Lung microvascular endothelial cell (primary cell): ENCODE measurements at places on chromosomes 6 and 20. TPM values are rescaled to one million over a fixed set of nuclear protein-coding genes. Genes with fewer than 3 reads are reported as not detected.

Gene SLC22A16
- not detected in 2 replicates for total RNA-seq

Gene MYLK2
- total RNA-seq = 17.3 and 18.5 TPM in 2 replicates

Gene RAET1E
- total RNA-seq = under 0.01 TPM in 1 of 2 replicates, not detected in the other

Gene BHLHE23
- total RNA-seq = not detected in 2 replicates

Gene SLC22A7
- not detected in 2 replicates for total RNA-seq

Gene TSBP1
- total RNA-seq = not detected in 2 replicates

Gene NHLRC1
- 0.65 and 0.99 TPM in 2 replicates for total RNA-seq

Gene PAQR8
- 7.8 and 12.3 TPM in 2 replicates for total RNA-seq

Gene IMPG1
- total RNA-seq = not detected in 2 replicates

Gene PLCB4
- total RNA-seq = 2.2 and 8.9 TPM in 2 replicates

Gene GPX5
- total RNA-seq = not detected in 2 replicates

GRCh38 chr6:108193835-108194234, 28.0 kb downstream of the NR2E1 start:
- no peak for DNase-seq

DNA sequence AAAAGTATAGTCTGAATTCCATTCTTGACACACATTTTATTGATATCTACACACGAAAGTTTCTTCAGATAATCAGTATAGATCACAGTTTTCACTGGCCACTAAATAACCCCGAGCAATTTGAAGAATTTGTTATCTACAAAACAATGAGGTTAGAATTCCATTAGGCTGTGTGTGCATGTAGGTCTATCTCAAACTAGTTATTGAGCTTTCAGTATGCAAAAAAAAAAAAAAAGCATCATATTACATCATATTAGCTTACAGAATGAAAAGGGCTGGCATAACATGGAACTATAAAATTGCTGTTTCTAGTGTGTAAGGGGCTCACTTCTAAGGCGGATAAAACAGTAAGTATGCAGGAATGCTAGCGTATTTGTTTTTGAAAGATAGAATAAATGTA, 59.5 kb upstream of the ADGRG6 start:
- DNase-seq = no peak

- DNase-seq = no peak
These were observed 557.3 kb upstream of the CDH4 start for GRCh38 chr20:60694763-60695162.

- DNase-seq = no peak
These were observed 100.3 kb downstream of the ARHGAP18 start for GRCh38 chr6:129609635-129610034.

DNA sequence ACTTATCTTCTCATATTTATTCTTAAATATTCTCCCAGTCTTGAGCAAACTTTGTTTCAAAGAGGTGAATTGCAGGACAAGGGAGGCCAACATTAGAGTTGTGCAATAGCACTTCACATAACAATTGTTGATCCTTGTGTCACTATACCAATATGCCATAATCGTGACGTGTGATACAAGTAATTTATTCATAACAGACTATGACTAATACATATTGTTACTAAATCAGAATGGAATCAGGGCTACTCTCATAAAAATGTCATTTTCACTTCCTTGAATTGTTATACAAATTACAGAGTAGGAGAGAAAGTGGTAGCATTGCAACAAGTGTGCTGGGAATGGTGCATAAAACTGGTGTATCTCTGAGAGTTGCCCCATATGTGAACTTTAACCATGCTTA, 37.2 kb upstream of the PLCB1 start:
- peak; percentile 95 for DNase-seq

DNA sequence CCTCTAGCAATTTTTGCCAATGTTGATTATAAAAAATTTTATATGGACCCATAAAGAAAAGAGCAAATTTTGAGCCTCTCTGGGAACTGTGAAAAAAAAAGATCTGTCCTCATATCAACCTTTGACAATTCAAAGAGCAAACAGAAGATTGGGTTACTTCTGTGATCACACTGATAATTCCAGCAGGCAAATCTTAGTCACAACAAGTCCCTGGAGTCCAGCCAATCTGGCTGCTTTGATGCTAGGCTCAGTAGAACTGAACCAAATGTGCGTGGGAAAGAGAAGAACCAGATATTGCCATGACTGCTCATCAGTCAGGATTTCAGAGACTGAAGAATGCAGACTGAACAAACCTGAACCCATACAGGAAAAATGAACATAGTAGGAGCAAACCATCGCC, 438.4 kb upstream of the FLRT3 start:
- DNase-seq = peak; percentile 49

DNA sequence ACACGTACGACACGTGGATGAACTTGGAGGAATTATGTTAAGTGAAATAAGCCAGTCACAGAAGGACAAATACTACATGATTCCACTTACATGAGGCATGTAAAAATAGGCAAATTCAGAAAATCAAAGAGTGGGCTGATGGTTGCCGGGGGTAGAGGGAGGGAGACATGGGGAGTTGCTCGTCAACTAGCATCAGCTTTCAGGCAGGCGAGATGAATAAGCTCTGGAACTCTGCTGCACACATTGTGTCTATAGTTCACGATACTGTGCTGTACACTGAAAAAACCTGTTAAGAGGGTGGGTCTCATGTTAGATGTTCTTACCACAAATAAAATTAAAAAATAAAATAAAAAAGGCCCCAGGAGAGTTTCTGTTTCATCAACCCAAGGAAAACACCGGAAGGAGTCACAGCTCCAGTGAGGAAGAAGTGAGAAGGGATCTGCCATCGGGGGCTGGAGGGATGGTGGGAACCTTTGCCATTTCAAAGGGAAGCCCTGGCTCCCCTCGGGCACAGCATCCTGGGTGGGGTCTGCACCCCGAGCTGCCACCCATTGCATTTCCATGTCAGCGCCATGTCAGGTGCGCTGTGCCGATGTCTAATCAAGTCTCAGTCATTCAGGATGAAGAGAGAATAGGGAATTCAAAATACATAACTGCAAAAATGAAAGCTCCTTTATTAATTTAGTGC, 98.3 kb downstream of the SLC22A23 start:
- no peak for DNase-seq

GRCh38 chr6:155414049-155414448, 41.6 kb downstream of the NOX3 start:
- DNase-seq = no peak

DNA sequence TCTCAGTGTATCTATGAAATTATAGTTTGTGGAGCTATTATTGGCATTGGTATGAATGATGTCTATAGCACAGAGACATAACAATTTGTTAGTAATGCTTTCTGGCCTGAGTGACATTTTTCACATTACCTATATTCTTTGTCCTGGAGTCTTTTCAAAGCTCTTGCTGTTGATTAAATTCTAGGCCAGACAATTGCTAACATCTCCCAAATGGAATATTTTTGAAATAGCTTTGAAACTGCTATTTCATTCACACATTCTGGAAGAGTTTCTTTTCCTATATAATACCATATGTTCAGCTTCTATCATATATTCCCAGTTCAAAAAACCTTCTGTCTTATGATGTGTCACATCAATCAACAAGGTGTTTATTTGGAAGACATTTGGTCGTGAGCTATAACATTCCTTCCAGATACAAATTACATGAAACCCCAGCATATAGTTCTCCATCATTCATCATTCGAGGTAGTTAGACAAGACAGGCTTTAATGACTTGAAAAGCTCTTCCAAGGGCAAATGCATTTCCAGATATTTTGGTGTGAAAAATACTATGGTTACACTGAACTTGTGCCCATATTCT, 452.8 kb downstream of the KHDRBS2 start:
- DNase-seq = no peak

DNA sequence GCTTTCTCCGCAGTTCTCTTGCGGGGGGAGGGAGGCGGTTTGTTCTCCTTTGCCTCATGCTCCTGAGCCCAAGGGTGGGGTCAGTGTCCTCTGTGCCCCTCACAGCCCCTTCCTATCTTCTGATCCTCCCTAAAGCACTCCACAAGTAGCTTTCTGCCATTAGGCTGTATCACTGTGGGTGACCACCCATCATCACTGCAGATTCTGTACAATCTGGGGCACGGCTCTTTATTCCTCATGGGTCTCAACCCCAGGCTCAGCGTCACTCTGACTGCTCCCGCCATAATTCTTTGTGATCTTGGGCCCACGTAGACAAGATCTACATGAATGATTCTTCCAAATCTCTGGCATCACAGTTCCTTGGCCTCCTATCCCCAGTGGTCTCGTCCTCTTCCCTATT, 10.5 kb downstream of the NCR2 start:
- DNase-seq = no peak

DNA sequence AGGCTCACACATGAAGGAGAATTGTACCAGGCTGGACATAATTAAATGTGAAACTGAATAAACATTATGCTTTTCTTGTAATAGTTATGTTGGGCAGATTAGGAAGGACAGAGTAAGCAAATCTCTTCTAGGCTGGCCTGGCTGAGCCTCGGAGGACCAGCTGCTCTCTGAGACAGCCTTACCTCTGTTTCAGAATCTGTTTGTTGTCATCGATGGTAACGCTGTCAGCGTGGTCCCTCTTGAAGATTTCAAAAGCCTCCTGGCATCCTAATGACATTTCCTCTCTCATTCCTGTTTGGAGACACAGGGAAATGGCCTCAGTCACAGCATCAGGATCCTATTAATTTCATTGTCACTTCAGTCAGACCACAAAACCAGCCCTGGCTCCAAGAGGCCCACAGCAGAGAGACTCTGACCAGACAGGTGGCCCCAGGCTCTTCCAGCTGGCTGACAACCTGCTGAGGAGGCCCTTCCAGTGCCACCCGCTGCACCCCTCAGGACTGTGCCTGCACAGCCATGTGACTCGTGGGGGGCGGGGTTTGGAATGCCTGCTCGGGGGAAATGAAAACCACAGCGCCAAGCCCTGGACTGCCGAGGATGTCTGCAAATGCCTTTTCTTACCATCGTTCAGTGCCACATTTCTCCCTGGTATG, 108.5 kb upstream of the KCNK16 start:
- DNase-seq = peak; percentile 43

- DNase-seq = no peak
These were observed 39.7 kb downstream of the AGPAT4 start for GRCh38 chr6:161233986-161234661.

- DNase-seq = no peak
These were observed 101.6 kb downstream of the FYN start for GRCh38 chr6:111771629-111772028.

DNA sequence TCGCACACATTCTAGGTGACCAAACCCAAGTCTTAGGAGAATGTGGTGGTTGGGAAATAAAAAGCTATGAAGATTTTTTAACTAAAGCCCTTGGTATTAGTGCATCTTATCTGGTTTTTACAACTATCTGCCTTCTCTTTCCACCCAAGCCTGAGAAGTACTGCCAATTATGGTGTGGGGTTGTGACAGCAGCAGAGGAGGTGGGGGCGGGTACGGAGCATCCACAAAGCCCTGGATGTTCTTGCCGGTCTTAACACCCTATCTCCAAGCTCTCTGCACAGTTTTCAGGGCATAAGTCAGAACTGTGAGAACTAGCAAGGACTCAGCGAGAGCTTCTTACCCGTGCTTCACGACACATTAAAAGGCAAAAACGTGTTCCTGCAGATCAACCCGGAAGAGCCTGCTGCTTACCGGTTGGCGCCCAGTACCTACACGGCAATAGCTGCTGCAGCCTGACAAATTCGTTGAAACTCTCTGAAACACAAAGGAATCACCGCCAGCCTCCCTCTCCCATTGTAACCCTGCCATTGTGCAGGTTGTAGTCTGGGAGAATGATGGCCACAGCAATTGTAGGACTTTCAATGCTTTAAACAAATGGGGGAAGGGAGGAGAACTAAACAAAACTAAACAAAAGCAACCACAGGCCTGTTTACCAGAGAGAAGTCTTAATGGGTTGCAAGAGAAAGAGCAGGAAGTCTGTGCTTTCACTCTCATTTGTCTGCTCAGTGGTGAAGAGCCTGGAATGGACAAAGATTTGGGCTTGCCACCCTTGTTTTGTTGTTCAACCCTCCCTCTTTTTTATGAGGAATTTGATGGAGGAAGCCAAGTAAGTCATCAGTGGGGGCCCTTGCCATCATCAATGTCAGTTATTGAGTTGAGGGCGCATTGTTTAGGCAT, 461.0 kb upstream of the JARID2 start:
- DNase-seq = no peak

DNA sequence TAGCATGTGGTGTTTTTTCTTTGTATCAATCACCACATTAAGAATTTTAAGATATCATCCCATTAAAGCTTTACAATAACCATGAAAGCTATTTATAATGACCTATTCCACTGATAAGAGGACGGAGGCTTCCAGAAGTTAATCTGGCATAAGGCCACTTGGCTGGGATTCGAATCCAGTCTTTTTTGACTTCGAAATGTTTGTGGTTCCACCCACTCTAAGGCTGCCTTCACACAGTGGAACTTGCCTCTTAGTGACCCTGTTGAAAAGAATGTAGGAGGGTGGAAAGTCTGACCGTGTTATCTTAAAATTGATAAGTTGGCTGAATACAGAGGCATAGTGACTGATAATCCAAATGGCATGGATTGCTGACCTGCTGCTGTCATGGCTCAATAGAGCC, 959.7 kb downstream of the KIF16B start:
- DNase-seq = no peak

- DNase-seq = no peak
These were observed 48.9 kb upstream of the ARG1 start for GRCh38 chr6:131523988-131524673.

- no peak for DNase-seq
These were observed 13.9 kb downstream of the GCM1 start for GRCh38 chr6:53134601-53135235.

DNA sequence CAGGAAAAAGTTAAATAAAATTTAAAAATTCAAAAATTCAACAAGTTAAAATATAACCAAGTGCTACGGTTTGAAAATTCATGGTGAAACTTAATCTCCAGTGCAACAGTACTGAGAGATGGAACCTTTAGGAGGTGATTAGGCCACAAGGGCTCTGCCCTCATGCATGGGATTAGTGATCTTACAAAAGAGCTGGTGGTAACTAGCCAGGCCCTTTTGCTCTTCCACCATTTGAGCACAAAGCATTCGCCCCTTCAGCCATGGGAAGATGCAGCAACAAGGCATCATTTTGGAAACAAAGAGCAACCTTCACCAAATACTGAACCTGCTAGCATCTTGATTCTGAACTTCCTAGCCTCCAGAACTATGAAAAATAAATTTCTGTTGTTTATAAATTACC, 80.9 kb downstream of the RNGTT start:
- no peak for DNase-seq
